GM04504 (cell line): ENCODE measurements at places on chromosomes 4 and X.

GRCh38 chr4:29310252-29310651 is 1409.9 kb upstream of the PCDH7 start:
- DNase-seq = no peak

GRCh38 chrX:9467146-9467545 is 2.3 kb downstream of the TBL1X start:
- no peak for DNase-seq

DNA sequence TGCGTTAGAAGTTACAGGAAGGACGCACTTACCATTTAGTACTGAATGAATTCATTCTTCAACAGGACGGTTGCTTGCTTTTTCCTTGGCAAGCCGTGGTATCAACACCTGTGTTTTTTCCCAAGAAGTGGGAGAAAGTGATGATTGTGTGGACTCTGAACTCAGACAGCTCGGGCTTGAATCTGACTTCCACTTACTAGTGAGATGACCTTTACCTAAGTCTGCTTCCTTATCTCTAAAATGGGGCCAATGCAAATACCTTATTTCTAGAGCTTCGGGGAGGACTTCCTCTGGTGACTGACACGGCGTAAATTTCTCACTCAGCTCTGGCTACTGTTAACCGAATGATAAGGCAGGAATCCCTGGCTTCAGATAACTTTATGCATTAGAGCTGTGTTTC is 146.8 kb upstream of the RBPJ start:
- no peak for DNase-seq

- no peak for DNase-seq
Measured at GRCh38 chr4:13597141-13597540, 30.4 kb downstream of the BOD1L1 start.

DNA sequence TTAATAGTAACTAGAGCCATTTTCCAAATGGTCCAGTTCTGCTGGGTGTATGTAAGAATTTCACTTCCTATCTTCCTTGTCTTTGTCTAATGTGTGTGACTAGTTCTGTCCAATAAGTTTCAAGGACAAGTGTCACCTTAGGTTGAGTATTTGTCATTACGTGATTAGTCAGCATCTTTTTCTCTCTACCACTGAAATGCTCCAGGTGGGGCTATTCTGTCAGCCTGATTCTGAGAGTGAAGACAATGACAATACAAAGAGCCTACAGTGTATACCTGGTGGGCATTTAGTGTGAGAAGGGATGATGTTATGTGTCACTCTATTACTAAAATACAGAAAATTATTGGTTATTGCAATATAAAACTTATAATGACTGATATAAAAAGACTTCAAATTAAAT is 876.3 kb downstream of the C4orf33 start:
- no peak for DNase-seq

DNA sequence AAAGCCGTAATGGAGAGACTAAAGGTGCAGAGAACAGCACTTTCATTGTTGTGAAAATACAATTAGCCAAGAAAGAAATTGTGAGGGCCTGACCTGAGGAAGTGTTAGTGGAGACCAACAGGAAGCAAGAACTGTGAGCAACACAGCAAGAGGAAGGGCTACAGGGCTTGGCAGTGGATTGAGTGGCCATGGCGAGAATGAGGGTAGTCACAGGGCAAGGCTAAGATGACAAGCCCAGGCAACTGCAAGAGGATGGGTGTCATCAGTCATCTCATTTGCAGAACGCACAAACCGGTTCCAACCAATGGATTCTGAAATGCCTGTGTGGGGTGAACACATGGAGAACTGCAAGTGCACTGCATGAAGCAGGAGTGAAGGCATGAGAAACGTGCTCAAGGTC is 3.6 kb downstream of the SLC10A6 start:
- no peak for DNase-seq

DNA sequence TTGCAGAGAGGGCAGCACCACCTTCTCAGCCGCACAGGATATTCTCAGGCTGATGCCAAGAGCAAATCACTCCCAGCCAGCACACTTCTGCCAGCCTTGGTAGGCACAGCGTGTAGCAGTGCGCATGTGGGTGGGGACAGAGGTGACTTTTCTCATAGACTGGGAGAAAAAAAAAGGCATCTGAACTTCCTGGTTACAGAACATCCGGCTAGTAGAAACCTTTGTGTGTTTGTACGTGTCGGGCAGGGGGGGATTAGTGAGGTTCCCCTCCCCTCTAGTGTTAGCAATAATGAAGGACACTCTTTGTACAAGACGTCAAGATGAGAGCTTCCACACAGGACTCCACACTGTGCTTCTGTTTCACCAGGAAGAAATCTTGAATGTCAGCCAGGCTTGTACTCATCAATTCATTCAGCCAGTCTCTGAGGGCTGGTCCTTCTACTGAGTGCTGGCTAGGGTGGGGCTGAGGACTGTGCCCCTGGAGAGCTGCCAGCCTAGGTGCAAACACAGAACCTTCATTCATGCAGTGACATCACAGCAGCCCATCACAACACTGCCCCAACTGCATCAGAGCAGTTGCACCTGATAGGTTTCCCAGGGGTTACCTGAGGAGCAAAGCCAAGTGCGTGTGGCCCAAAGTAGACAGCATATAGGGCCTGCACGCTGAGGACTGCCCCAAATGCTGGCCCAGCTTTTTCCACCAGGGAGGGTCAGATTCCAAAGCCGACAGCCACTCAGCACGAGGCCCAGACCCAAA is 34.7 kb downstream of the SLC25A5 start:
- no peak for DNase-seq

- no peak for DNase-seq
Measured at GRCh38 chrX:104130808-104131207, 18.5 kb downstream of the ZCCHC18 start.

- DNase-seq = no peak
Measured at GRCh38 chr4:99352602-99353537, at the start of gene ADH1C. Gene ADH1C, minus strand, starts transcription at chr4:99352746. Its CDS starts 71 bp downstream, at chr4:99352675.

- no peak for DNase-seq
Measured at GRCh38 chrX:2546496-2546895, 45.7 kb upstream of the DHRSX start.

DNA sequence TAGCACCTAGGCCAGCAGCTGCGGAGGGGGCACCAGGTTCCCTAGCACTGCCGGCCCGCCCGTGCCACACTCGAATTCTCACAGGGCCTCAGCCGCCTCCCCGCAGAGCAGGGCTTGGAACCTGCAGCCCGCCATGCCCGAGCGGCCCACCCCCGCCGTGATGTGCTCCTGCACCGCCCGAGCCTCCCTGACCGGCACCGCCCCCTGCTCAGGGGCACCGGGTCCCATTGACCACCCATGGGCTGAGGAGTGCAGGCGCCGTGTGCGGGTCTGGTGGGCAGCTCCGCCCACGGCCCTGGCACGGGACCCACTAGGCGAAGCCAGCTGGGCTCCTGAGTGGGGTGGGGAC is 35.4 kb upstream of the ENPP6 start:
- DNase-seq = no peak

GRCh38 chrX:28010875-28011274 is 29.6 kb upstream of the DCAF8L1 start:
- DNase-seq = no peak

GRCh38 chr4:83389037-83389720 is 54.5 kb upstream of the HPSE start:
- DNase-seq = no peak

DNA sequence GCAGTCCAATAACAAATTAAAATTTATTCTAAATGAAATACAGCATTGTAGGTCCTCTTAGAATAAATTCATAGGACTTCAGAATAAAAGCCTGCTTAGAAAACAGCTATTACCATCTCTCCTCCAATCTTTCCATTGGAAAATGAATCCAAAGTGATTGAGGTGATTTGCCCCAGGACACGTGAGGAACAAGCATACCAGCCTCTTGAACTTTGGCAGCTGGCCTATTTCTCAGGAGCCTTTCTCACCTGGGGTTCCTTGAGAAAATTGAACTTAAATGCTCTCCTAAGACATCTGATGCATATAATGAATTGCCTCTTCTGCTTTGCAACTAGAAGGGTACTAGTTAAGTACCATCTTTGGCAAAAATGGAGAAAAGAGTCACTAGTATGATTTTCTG is 13.5 kb downstream of the ARHGAP24 start:
- no peak for DNase-seq

DNA sequence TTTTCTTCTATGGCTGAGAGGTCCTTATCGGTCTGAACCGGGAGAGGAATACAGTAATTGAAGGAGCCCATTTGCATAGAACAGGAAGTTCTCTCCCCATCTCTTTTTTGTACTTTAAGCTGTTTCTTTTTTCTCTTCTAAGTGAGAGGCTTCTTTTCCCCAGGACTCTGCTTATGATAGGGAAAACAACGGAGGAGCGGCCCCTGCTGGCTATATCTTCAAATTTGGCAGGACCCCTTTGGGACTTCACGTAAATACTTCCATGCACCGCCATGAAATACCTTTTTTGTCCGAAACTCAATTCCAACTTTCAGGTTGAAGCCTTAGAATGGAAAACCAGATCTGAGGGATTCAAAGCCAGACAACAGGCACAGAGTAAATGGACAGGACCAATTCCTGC is 1153.0 kb upstream of the INTU start:
- no peak for DNase-seq

GRCh38 chrX:142923201-142923600 is 102.5 kb upstream of the SPANXN4 start:
- DNase-seq = no peak

GRCh38 chrX:32421266-32421665 is 790.1 kb downstream of the DMD start:
- no peak for DNase-seq

GRCh38 chr4:61500883-61501282 is 300.8 kb downstream of the ADGRL3 start:
- DNase-seq = no peak

DNA sequence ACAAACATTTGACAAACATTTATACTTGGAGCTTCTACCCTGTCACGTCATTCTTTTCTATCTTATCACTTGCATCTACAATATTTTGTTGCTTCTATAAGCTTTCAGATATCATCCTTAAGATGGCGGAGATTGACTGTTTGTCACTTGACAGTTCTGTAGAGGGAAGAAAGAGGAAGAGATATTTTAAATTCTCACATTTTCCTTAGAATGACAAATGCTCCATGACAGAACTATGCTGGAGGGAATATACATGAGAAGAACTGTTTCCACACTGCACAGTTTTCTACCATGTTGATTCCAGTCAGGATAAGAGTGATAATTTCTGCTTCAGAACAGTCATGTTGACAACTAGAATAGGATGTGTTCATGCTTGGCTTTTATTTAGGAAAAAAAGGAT is 29.7 kb downstream of the FAM133A start:
- no peak for DNase-seq

DNA sequence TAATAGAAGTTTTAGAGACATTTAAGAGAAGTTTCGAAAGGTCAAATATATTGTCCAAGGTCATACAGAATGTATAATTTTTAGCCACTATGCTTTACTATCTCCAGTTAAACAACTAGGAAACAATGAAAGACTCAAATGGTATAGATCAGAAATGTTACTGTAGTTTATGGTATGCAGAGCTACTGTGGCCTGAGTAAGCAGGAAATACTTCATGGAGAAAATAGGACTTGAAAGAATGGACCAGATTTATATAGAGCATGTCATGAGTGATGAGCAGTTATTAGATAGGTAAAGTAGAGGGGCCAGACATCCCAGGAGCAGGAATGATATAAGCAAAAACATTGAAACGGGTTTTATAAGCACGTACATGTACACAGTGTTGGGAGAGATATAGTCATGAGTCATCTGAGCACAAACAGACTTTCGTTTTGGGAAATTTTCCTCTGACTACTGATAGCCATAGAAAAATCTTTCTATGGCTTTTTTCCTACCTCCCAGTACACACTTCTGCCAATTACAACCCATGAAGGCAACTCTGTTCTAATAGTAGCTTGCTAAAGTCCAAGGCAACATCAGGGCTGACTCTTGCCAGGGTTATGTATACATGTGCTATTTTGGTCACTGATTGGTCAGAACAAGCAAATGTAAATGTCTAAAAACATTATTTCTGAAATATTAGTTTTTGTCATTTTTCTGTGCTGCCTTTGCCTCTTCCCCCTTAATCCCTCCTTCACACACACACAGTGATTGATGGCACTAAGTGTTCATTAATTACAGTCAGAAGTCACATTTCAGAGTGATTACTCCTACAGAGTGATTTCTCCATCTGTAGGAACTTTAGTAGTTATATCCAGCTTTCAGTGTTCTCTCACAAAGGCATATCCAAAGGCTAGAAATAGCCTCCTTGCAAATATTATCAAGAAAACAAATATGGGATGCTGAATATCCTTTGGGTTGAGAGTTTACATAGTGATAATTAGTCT is 198.7 kb downstream of the ENOX2 start:
- DNase-seq = no peak

GRCh38 chr4:112898357-112899141 is 150.9 kb upstream of the ANK2 start:
- DNase-seq = no peak

DNA sequence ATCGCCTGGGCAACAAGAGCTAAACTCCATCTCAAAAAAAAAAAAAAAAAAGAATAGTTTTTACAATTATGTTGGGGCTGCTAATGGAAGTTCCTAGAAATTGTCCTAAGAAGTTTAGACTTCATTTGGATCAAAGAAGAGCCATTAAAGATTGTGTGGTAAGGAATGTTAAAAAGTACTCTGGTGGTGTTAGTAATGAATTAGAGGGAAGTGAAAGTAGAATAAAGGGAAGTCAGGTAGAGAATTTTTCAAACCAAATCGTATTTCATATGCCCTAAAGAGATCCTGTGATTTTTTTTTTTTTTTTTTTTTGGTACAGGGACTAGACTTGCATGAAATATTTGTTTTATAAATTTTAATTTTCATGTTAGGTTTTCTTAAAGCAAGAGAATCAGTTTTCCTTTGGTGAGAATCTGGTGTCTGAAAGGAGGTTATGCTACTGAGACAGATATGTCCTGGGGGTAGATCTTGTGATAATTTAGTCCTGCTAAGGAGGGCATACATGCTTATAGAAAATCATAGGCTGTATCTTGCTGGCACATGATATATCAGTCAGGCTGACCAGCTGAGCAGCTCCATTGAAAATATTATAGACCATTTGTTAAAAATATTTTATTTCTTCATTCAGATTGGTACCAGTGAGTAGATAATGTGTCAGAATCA is 10.7 kb downstream of the SEC24B start:
- DNase-seq = no peak

DNA sequence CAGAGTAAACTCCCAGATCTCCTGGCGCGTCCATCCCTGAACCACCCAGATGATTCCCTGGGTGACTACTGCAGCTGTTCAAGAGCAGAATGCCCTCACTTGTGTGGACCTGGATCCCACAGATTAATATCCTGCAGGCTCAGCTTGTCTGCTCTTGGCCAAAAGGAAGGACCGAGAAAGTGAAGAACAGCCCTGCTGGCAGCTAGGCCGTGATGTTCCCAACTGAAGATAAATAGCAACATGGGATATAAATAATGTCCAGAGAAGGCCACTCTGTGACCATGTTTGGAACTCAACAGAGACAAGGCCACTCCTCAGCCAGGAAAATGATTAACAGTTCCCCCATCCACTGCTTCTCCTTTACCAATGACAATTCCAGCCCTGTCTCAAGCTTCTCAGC is 21.5 kb downstream of the SUPT20HL2 start:
- DNase-seq = no peak
